Esophagus squamous epithelium (tissue), 5 donors: ENCODE measurements at places on chromosomes 12 and 14.

DNA sequence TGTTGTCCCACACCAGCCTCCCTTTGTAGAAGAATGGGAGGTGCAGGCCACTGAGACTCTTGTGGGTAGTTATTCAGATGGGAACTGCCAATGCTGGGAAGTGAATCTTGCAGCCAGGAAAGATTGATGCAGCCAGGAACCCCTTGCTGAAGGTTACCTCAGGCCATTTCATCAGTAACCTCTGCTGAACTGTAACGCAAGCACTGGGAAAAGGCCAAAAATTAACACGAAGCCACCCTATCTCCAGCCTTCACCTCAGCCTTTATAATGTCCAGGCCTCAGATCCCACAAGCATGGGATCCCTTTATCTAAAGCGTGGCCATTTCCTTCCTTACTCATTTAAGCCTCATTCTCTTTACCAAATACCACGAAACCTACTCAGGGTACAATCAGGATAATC is 211.1 kb downstream of the SPTSSA start:
- no peak for DNase-seq

- no peak for DNase-seq
Observed at GRCh38 chr12:102061096-102061559, 663 bp downstream of the WASHC3 start.

GRCh38 chr14:34376649-34377267 is 85.3 kb downstream of the SPTSSA start:
- no peak for DNase-seq

- DNase-seq: no peak
Observed at GRCh38 chr12:116415408-116416108, 138.1 kb upstream of the MED13L start.

DNA sequence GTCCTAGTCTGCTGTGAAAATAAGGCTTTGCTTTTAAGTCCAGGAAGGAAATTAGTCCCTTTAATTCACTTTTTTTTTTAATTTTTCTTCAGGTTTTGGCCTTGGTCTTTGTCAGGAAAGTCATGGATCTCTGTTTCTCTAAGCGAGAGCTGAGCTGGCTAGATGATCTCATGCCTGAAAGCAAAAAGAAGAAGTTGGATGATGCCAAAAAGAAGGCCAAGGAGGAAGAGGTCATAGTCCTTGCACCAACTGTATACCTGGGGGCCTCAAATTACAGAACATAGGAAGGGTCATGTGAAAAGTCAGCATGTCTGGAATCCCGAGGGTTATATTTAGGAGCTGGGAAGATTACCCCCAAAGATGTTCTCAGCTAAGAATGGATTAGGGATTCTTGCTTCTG is 72.3 kb downstream of the SLC4A8 start:
- no peak for DNase-seq

- DNase-seq: no peak
Observed at GRCh38 chr12:27828196-27828595, 48.2 kb upstream of the MANSC4 start.

DNA sequence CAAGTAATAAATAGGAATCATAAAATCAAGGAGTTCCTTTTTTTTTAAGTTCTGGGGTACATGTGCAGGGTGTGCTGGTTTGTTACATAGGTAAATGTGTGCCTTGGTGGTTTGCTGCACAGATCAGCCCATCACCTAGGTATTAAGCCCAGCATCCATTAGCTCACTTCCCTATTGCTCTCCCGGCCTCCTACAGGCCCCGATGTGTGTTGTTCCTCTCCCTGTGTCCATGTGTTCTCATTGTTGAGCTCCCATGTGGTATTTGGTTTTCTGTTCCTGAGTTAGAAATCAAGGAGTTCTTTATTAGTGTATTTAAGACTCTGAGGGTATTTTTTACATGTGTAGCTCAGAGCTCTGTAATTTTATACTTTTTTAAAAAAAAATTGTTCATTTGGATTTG is 86.0 kb downstream of the SCFD1 start:
- no peak for DNase-seq

DNA sequence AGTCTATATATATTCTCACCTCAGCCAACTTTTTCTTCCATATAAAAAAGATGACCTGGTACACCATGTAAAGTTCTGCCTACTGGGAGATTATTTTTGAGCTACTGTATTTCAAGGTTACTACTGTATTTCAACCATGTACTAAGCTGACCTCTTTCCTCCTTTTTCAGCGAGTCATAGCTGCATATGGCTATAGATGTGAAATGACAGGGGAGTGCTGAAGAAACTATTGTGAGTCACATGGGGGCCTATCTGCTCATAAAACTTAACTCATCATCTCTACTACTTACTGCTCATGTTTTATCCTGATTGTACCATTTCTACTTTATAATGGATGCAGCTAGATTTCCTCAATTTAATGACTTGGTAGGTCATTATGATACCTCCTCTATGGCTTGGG is 571.4 kb upstream of the ATP2B1 start:
- no peak for DNase-seq

DNA sequence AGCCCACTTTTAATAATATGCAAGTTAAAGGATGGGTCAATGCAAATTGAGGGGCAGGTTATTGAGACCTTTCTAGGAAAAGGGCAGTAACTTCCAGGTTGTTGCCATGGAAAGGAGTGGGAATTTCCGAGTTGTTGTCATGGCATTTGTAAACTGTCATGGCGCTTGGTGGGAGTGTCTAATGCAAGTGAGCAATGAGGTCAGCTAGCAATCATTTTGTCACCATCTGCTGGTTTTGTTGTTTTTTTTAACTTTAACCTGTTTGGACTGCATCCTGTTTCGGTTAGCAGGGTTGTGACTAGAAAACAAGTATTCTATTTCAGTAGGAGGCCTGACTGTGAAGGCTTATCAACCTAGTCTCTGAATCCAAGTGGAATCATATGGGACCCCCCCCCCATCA is 85.8 kb upstream of the TSPAN11 start:
- DNase-seq: no peak

DNA sequence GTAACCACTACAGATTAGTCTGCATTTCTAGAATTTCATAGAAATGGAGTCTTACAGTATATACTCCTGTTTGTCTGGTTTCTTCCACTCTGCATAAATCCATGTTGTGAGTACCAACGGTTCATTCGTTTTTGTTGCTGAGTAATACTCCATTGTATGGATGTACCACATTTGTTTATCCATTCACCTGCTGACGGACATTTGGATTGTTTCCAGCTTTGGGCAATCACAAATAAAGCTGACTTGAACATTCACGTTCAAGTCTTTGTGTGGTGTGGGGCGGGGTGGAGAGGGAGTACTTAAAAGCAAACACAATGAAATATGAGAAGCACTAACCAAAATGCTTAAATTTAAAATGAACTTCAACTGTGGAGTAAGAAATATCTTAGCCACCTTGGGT is 7.1 kb downstream of the HECTD4 start:
- no peak for DNase-seq

- no peak for DNase-seq
Observed at GRCh38 chr12:41531147-41531829, 343.2 kb downstream of the PDZRN4 start.

DNA sequence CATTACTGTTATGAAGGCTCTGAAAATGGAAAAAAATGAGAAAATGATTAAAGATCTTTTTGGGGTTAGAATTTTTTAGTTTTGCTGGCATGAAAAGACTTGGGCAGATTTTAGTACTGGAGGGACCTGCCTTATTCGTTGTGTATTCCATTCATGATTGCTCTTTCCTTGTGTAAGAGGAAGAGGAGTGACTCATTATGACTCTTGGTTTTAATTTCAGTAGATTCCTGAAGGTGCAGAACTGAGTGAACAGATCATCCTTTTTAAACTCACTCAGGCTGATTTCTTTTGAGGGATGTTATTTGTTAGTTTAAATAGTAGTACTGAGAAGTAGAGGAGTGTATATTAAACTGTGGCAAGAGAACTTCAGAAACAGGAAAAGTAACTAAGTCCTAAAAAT is 41.6 kb downstream of the AKAP6 start:
- no peak for DNase-seq

GRCh38 chr12:74794522-74794921 is 256.9 kb downstream of the ATXN7L3B start:
- DNase-seq: no peak

DNA sequence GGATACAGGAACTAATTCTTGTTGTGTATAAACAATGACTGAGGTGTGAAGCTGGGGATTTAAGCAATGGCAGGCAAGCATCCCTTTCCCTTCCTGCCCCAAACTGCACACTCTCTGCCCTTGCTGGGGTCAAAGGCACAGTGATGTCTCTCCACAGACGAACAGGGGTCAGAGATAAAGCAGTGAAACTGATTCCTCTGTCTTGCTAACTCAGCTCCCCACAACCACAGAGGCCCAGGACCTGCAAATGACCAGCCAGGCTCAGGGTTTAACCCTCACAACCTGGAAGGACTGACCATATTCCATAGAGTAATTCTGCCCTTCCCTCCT is 67.2 kb downstream of the CCDC88C start:
- DNase-seq: no peak

GRCh38 chr12:62466018-62466593 is 520 bp upstream of the MON2 start:
- no peak for DNase-seq
